ENCODE measurements at places on chromosomes 13 and 19.

DNA sequence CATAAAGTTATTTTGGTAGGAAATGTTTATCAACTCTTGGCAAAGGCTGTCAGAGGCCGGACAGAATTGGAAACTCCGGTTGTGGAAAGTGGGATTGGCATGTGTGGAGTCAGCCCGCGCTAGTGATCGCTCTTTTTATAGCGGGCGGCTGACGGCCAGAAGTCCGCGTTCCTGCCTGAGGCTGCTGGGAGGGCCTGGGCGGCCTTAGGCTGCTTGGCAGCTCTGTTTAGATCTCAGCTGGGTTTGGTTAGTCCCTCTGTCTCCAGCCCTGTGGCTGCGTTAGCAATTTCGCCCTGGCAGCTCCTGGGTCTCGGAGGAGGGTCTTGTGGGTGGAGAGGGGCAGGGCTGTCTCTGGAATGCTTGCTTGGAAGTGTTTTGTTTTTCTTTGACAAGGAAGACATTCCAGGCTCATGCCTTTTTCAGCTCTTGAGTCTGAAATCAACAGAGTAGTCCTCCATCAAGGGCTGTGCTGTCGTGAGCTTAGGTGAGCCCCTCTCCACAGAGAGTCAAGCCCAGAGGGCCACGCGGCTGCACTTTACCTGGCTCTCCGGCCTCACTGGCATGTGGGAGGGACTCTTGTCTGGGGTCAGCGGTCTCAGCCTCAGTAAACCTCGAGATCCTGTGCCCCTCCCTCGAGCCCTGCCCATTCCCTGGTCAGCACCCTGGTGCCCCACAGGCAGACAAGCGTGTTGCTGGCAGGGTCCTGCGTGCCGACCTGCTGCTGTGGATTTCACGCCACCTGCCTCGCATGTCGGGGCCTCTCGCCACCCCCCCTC, 22.5 kb downstream of the DOT1L start:
- peak overlapping the region; percentile 99 for H3K27ac ChIP-seq
- peak; percentile 73 for DNase-seq
- peaks cover 12% of the 10 kb centered on the region for H3K36me3 ChIP-seq
- peaks cover 26% of the 10 kb centered on the region for H3K4me1 ChIP-seq
- no peaks in the 10 kb centered on the region for H3K27me3 ChIP-seq

DNA sequence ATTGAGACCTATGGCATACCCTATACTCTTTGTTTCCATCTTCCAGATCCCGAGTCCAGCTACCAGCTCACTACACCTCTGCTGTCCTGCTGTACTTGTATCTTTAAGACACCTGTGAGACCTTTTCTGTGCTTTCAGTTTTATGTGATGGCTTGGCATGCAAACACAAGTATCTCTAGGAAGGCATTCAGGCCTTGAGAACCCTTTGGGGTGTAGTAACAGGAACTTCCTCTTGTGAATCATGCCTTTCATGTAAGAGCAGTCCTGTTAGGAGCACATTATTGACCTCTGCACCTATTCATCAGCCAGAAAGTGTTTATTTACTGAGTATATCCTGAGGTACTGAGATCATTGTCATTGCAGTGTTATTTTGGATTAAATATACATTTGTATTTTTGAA, 87.0 kb upstream of the HTR2A start:
- DNase-seq = no peak
- H3K27ac ChIP-seq = no peak overlapping the region
- no peaks in the 10 kb centered on the region for H3K36me3 ChIP-seq
- no peaks in the 10 kb centered on the region for H3K27me3 ChIP-seq
- H3K4me3 ChIP-seq = no peak overlapping the region

DNA sequence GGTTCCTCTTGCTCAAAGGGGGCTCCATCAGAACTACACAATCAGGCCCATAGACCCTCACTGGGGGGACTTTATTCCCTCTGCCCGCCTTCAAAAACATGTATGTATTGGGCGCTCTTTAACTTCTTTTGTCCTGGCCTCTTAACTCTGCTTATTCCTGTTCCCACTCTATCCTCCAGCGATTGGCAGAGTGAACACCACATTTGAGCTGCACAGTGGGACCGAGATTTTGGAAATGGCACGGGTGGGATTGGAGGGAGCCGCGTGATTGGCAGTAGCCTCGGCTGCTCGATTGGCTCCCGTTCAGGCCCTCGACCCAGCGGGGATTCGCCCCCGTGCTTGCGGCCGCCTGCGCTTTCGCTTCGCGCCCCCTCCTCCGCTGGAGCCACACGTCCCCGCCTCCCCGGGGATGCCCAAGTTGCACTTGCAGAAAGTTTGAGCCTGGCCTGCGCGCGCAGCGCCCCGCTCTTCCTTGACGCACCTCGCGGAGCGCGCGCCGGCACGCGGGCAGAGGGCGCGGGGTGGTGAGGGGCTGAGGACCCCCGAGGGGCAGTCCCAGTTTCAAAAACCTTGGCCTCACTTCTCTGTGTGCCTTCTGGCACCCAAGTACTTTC, at the start of gene ZIC5:
TSS of gene ZIC5 (minus strand) at position 192 of the 614 bp plus-strand sequence. CDS start at position 28, 164 bp downstream.
- peaks cover 13% of the 10 kb centered on the region for H3K4me1 ChIP-seq
- DNase-seq = no peak
- H3K27ac ChIP-seq = no peak within 1 kb of the TSS

DNA sequence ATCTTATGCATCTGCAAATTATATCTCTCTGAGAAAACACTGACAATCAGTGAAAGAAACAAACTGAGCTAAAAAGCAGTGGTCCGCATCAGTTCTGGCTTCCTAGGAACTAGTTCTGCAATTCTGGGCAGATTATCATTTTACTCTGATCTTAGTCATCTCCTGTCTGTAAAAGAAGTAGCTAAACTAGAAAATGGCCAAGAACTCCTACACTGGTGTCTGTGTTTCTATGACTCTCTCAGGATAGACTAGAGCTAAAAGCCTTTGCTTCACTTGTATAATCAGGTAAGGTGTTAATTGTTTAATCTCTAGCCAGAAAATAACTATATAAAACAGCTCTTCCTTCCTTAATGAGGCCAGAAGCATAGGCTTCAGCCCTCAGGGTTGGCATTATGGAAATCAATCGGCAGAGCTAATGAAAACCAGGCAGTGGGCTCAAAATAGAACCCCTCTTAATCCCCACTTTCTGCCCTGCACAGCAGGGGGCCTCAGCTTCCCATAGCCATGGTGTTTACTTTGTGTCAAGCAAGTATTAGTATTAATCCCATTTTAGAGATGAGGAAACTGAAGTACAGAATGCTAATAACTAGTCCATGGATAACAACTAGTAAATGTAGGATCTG, 459.2 kb downstream of the FGF14 start:
- H3K4me3 ChIP-seq = no peak overlapping the region
- H3K36me3 ChIP-seq = no peaks in the 10 kb centered on the region
- peaks cover 29% of the 10 kb centered on the region for H3K27me3 ChIP-seq
- no peak for DNase-seq
- H3K27ac ChIP-seq = no peak overlapping the region

GRCh38 chr19:12943437-12944044, 2.1 kb upstream of the RAD23A start:
- H3K27ac ChIP-seq = peak overlapping the region; percentile 73
- H3K4me3 ChIP-seq = no peak overlapping the region
- no peak for DNase-seq
- H3K36me3 ChIP-seq = peaks cover 32% of the 10 kb centered on the region
- H3K4me1 ChIP-seq = peaks cover 51% of the 10 kb centered on the region

GRCh38 chr13:90015565-90016507, 1331.7 kb upstream of the MIR17HG start:
- H3K4me3 ChIP-seq = no peak overlapping the region
- H3K27me3 ChIP-seq = no peaks in the 10 kb centered on the region
- H3K36me3 ChIP-seq = no peaks in the 10 kb centered on the region
- H3K27ac ChIP-seq = no peak overlapping the region

GRCh38 chr19:32566246-32566830, 14.7 kb upstream of the PDCD5 start:
- H3K27me3 ChIP-seq = peaks cover 6% of the 10 kb centered on the region
- no peak for DNase-seq
- H3K4me1 ChIP-seq = peaks cover 2% of the 10 kb centered on the region
- H3K36me3 ChIP-seq = no peaks in the 10 kb centered on the region

- no peak for DNase-seq
- no peaks in the 10 kb centered on the region for H3K27me3 ChIP-seq
- H3K4me1 ChIP-seq = peaks cover 19% of the 10 kb centered on the region
- H3K4me3 ChIP-seq = no peak overlapping the region
These were observed 44.3 kb downstream of the MCF2L start for GRCh38 chr13:113013303-113013702.

DNA sequence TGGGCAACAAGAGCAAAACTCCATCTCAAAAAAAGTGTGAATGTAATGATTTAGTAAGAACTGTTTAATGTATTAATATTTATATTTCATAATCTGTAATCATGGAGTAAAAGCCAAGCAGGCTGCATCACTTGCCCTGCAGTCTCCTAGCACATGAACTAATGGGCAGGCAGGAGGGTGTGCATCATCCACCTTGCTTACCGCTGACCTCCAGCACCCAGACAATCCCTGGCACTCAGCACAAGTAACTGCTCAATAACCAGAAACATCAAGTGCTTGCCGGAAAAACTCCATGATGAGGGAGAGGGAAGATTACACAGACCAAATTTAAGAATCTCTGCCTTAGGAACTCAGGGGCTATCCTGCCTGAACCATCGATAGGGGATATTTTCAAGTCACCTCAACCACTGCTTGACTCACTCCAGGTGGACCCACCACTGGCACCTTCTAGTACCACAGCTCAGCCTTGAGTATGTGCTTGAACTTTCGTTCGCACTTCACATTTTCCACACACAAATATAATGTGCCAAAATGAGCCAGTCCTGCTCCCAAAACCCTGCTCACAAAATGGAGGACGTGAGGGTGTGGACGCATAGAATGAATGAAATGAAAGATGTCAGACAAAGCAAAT, 18.6 kb downstream of the BRD4 start:
- DNase-seq = no peak
- H3K36me3 ChIP-seq = peaks cover 3% of the 10 kb centered on the region
- H3K4me1 ChIP-seq = peaks cover 35% of the 10 kb centered on the region
- peak overlapping the region; percentile 66 for H3K27ac ChIP-seq
- H3K27me3 ChIP-seq = no peaks in the 10 kb centered on the region

DNA sequence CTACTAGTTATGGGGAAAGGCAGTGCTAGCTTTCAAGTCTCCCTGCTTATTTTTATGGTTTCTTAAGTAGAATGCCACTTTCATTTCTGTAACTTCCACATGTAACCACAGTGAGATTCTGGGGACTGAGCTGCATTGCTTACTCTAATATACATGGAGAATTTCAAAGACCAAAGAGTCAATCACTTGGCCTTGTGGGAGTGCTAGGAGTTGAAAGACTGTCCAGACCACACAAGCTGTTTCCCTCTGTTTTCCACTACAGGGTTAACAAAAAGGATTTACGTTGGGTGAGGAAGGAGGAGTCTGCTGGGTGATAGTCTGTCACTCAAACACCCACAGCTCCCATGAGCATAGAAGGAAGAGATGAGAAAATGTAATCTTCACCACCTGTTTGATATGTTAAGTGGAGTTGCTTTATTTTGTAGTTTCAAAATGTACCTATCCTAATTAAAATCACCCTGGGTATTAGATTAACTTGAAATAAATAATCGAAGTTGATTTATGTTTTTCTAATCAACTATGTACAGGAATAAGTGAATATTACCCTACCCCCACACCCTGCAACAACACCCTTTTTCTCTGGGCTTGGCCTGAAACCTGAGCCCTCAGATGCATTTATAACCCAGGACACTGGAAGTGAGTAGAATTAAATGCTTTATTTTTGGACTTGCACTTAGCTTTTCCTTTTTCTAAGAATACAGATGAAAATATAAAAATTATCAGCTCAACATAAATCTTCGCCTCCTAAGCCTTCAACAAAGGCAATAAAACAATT, 225.8 kb upstream of the SLC10A2 start:
- no peak overlapping the region for H3K4me3 ChIP-seq
- no peaks in the 10 kb centered on the region for H3K27me3 ChIP-seq
- peak overlapping the region; percentile 94 for H3K27ac ChIP-seq
- peaks cover 5% of the 10 kb centered on the region for H3K36me3 ChIP-seq
- no peak for DNase-seq
- H3K4me1 ChIP-seq = peaks cover 63% of the 10 kb centered on the region

DNA sequence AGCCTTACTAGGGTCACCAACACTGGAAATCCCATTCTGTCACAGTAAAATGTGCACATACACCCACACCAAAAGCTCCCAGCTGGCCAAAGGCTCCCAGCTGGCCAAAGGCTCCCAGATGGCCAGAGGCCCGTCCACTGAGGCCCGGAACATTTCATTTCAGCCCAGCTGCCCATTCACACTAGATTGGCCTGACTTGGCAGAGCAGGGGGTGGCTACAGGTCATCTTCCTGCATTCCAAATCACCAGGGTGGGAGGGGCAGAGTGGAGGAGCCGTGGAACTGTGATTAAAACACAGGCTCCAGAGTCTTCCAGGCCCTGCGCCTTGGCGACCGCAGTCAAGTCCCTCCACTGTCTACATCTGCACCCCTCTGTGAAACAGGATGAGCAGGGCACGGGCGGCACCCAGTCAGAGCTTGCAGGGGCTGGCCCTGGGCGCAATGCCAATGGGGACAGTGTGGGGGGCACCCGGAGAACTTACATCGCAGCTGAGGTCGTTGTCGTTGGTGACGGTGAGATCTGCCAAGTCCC, 10.1 kb upstream of the PRKD2 start:
- no peak overlapping the region for H3K4me3 ChIP-seq
- H3K4me1 ChIP-seq = peaks cover 11% of the 10 kb centered on the region

DNA sequence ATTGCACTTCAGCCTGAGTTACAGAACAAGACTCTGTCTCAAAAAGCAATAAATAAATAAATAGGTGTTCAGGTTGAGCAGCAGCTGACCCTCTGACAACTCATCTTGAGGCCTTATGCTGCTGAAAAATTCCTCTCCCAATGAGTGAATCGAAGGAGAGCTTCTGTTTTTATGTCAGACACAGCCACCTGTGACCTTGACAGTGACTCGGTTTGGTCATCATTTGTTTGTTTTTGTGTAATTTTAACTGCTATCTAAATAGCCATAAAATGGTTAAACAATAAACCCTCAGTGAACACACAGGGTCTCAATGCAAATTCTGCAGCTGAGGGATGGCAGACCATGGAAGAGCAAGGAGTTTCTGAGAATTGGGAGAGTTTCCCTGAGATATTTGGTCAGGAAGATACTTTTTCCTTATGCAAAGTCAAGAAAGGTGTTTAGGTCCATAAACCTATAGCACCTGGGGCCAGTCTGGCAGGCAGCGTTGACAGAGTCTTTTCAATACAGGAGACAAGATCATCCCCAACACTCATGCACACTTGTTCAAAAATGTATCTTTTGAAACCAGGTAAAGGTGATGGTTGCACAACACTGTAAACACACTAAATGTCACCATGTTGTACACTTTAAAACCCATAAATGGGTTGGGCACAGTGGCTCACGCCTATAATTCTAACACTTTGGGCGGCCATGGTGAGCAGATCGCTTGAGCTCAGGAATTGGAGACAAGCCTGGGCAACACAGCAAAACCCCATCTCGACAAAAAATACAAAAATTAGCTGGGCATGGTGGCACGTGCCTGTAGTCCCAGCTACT, 16.6 kb upstream of the SLC25A30 start:
- no peak overlapping the region for H3K4me3 ChIP-seq
- DNase-seq = no peak
- H3K27me3 ChIP-seq = no peaks in the 10 kb centered on the region
- H3K4me1 ChIP-seq = no peaks in the 10 kb centered on the region
